Foreskin keratinocyte (primary cell): ENCODE measurements at places on chromosomes 11 and 22. TPM values are rescaled to one million over a fixed set of nuclear protein-coding genes. Genes with fewer than 3 reads are reported as not detected.

APOC3 gene
- total RNA-seq: not detected in 2 replicates

HEPN1 gene
- total RNA-seq: not detected in 2 replicates

KIF18A gene
- total RNA-seq: 13.9 and 16.8 TPM in 2 replicates

NPAS4 gene
- not detected in 2 replicates for total RNA-seq

TMEM191B gene
- total RNA-seq: 0.56 and 2.4 TPM in 2 replicates

CAPN5 gene
- 0.81 and 1.4 TPM in 2 replicates for total RNA-seq

CADM1 gene
- 49.0 and 52.4 TPM in 2 replicates for total RNA-seq

CNGA4 gene
- total RNA-seq: 0.07 TPM in 1 of 2 replicates, not detected in the other

PRR33 gene
- not detected in 2 replicates for total RNA-seq

CRYBB1 gene
- not detected in 2 replicates for total RNA-seq

CDC45 gene
- 38.2 and 39.8 TPM in 2 replicates for total RNA-seq

APOL3 gene
- total RNA-seq: 0.85 and 0.88 TPM in 2 replicates

APLP2 gene
- 286 and 312 TPM in 2 replicates for total RNA-seq

OSBP gene
- total RNA-seq: 38.1 and 41.1 TPM in 2 replicates

SLC16A8 gene
- 0.24 TPM in 1 of 2 replicates, not detected in the other for total RNA-seq

TRAF6 gene
- total RNA-seq: 11.2 and 12.4 TPM in 2 replicates

USP28 gene
- 38.7 and 45.5 TPM in 2 replicates for total RNA-seq

PVALB gene
- not detected in 2 replicates for total RNA-seq

MFRP gene
- not detected in 2 replicates for total RNA-seq

NAALAD2 gene
- total RNA-seq: 0.04 and 0.17 TPM in 2 replicates

EHF gene
- total RNA-seq: 97.2 and 109 TPM in 2 replicates

ART5 gene
- 0.11 TPM in 1 of 2 replicates, not detected in the other for total RNA-seq

UBQLNL gene
- 0.10 TPM in 1 of 2 replicates, not detected in the other for total RNA-seq

OR8G5 gene
- total RNA-seq: not detected in 2 replicates

PKNOX2 gene
- total RNA-seq: 0.04 and 0.10 TPM in 2 replicates

GAL gene
- total RNA-seq: 1.3 and 1.6 TPM in 2 replicates
